ENCODE measurements at places on chromosomes 6 and 20.
A peak's percentile ranks its signal among the peaks of the same experiment; 100 is the strongest.

DNA sequence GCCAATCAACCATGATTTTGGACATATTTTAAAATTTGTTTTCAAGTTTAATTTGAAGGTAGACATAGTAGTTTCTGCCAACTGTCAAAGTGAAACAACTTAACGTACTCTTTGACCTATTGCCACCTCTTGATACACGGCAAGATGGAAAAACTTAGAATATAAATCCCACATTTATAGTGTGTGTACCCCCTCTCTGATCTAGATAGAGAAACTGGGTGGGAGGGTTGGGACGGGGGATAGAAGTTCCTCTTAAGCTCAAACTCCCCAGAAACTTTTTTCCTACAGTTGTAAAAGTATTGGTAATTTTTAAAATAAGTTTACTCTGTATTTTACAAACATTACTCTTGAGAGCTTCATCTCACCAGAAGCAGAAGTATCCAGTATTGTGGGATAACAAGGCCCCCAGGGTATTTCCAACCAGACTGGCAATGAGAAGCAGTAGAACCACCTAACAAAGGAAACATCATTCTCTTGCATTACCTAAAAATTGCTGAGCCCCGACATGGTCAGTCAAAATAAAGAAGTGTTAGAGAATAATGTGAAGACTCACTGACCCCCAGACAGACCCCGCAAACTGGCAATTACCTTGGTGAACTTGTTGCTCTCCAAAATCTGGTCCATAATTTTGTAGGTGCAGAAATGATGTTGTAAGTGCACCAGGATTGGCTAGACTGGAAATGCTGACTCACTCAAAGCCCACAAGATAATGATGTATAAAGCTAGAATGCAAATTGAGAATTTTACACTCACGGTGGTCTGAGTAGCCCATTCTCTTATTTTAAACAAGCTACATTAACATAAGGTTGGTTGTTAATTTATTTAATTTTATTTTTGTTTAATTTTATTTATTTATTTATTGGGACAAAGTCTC lies 74.7 kb upstream of the TNFAIP3 start:
- DNase-seq: no peak

DNA sequence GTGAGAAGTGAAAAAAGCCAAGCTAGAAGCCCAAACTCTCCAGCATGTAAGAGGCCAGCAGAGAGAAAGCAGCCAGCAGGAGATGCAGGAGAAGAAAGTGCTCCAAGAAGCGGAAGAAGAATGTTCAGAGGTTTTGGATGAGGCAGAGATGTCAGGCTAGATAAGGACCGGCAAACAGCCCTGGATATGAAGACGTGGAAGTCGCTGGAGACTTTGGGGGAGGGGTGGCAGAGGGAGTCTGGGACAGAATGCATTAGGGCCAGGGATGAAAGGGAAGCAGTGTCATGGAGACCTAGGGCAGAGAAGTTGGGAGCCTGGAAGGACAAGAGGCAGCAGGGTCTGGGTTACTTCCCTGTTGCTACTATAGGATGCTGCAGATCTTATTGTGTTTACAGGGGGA lies 5.3 kb upstream of the SCUBE3 start:
- DNase-seq: peak; percentile 24

DNA sequence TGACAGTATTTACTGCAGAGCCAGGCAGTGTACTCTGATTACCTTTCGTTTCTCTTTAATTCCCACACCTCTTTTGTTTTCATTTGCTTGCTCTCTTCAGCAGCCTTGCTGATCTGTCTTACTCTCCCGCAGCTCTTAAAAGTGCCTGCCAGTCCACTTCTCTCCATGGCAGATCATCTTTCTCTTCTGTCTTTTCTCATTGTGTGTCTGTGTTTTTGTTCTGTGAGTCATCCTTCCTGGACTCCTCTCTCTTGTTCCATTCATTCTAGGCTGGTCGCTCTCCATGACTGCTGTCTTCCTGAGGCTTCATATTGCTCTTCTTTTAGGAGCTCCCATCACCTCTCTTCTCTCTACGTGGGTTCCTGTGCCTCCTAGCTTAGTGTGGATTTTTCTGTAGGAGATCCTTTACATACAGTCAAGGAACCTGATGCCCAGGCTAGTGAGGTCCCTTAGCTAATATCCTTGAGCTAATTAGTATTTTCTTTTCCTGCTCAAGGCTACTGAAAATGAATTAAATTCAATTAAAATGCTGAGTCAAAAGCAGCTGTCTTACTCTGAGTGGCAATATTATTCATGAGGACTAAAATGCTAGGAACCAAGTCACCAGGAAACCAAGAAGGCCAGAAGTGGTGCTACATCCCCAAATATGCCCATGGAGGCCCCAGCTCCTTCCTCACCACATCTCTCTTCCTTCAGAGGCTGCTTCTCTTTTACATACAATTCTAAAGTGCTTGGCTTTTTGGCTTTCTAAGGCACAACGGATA lies 86.1 kb downstream of the SLX4IP start:
- peak; percentile 83 for DNase-seq

DNA sequence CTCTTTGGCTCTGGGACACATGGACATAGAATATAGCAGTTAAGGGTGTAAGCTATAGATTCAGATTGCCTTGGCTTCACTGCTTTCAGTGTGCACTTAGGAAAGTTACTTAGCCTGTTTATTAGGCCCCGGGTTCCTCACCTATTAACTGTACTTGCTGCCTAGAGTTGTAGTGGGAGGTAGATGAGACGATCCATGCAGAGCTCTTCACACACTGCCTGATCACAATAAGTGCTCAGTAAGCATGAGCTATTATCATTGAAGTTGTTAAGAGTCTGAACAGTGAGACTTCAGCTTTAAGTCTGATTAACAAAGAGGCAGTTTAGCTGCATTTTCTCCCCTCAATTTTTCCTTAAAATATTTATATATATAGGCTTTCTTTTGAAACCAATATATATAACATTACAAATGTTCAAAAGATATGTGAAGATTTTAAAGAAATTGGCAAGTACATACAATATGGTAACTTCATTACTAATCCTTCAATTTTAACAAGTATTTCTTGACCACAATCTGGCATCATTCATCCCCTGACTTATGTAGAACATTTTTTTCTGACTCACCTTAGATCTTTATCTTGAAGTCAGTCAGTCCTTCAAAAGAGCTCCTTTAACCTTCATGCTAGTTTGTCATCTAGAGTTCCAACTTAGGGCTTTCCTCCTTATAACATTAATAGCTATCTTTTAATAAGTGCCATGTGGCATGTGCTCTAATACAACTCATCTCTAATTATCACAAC lies 20.5 kb upstream of the SUPT3H start:
- peak; percentile 22 for DNase-seq

GRCh38 chr6:6712449-6713403 lies 124.2 kb downstream of the LY86 start:
- peak; percentile 89 for DNase-seq

- no peak for DNase-seq
These were observed 157.3 kb upstream of the ATXN1 start for GRCh38 chr6:16918586-16918985.

DNA sequence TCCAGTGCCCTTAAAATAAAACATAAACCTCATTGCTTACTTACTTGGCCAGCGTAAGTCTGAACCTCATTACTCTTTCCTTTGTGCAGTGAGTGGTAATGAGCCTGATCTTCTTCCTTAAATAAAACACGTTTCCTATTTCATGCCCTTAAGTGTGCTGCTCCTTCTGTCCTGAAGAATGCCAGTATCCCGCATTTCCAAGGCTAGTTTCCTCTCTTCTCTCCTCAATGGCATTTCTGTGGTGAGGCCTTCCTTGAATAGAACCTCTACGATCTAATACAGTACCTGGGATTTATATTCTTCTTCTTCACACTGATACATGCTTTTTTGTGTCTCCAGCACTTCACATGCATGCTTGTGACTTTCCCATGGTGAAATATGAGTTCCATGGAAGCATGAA lies 523.4 kb upstream of the CDH4 start:
- DNase-seq: no peak

DNA sequence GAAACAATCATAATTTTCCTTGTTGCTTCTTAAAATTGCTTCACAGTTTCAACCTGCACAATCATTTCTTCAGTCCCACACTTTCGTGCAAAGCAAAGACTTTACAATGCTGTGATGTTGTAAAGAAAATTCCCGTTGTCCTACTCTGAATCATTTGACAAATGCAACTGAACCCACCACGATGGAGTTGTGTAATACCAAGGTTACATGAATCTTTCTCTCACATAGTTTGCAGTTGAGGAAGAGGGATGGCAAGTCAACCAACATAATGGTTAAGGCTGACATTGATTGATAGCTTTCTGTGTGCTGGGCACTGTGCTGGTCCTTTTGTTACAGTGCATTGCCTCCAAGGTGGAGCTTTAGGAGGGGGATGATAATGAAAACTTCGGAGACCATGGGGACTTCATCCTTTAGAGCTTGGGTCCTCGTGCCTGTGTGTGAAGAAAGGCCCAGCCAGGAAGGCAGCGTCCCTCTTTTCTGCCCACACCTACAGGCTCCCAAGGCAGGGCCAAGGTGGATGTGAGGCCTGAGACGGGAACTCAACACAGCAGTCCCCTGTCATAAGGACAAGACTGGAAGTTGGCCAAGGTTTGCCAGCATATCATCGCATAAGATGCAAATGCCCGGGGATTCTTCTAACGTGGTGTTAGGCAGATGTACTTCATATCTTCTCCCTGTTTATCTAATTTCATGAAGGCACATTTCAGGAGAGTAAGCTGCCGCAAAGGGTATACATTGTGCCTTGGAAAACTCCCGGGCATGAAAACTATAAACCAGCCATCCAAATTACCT lies 96.9 kb downstream of the LY86 start:
- peak; percentile 65 for DNase-seq

DNA sequence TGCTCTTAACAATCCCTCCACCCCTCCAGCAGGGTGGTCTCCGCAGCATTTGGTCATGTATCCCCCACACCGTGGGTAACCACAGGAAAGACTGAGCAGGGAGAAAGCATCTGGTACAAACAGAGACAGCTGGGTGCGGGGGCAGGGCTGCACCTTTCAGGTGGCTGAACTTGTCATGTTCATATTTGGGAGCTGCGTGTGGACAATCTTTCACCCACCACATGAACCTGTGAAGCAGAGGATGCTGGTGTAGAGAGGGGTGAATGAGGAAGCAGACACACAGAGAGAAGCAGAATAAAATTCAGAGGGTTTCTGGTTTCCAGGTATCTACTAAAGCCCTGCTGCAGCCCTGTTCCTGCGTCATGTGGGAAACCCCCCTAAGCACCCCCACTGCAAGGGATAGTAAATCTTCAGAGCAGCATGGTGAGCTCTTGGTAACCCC lies 8.9 kb downstream of the GFOD1 start:
- no peak for DNase-seq

GRCh38 chr20:32238483-32239425 lies 31.1 kb downstream of the POFUT1 start:
- no peak for DNase-seq

- peak; percentile 29 for DNase-seq
These were observed 6.1 kb upstream of the RWDD1 start for GRCh38 chr6:116564921-116565872.

- DNase-seq: no peak
These were observed 39.0 kb downstream of the TPD52L1 start for GRCh38 chr6:125192610-125192930.

- DNase-seq: no peak
These were observed 72.5 kb downstream of the FAM50B start for GRCh38 chr6:3921663-3922062.

- peak; percentile 53 for DNase-seq
These were observed 93.7 kb downstream of the PROKR2 start for GRCh38 chr20:5222919-5223634.

- peak; percentile 48 for DNase-seq
These were observed 584 bp downstream of the LYRM4 start for GRCh38 chr6:5260111-5260620.

- peak; percentile 6 for DNase-seq
These were observed 39.6 kb downstream of the ESR1 start for GRCh38 chr6:151847064-151847463.

DNA sequence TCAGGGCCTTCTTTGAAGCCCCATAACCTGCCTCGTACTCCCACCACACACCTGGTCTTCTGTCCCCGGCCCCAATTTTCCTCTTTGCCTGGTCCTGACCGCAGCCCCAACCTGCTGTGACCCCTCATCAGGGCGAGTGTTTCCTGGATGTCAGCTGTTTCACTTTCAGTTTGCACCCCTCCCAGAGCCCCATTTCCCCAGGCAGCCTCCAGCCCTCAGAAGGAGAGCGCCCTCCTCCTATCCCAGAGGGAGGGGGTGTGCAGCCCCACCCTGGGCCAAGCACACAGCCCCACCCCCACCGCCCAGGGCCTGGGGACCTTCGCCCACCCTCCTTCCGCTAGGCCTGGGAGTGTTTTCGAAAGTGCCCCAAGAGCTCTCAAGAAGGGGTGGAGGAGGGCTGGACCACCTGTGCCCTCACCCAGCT lies 1.5 kb downstream of the BAK1 start:
- DNase-seq: no peak

DNA sequence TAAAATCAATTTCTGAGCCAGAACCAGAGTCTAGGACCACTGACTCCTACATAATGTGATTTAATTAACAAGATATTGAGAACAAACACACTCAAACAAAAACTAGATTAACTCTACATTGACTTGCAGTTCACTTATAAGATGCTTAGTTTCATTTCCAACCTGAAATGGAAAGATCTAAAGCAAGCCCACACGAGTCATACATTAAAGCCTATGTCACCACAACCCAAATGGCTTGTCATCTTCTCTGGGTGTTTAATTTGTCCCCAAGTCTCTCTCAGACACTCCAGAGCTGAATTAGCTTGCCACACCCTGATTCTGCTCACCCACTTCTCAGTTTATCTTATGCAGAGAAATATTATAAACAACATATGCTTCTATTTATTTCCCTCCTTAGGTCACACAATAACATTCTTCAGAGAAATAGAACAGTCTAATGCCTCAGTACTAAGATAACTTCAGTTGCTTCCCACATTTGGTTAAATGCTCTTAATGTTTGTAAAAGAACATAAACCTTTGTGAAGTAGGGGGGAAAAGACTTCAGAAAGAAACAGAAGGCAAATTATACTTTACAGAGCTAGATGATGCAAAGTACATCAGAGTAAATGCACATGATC lies 8.8 kb upstream of the FBXO30 start:
- no peak for DNase-seq

- no peak for DNase-seq
These were observed 77.6 kb upstream of the SASH1 start for GRCh38 chr6:148265054-148265453.

DNA sequence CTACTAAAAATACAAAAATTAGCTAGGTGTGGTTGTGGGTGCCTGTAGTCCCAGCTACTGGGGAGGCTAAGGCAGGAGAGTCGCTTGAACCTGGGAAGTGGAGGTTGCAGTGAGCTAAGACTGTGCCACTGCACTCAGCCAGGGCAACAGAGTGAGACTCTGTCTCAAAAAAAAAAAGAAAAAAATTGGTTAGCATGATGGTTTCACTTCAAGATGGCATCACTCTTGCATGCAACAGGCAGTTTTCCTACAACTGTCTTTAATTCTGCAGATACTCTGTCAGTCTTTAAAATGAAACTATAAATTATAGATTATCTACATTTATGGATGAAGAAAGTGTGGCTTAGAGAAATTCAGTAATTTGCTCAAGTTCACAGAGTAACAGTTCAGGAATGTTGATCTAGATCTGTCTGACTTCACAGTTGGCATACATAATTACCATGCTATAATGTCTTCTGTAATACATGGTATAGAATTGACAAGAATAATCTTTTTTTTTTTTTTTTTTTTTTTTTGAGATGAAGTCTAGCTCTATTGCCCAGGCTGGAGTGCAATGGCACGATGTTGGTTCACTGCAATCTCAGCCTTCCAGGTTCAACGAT lies 27.0 kb downstream of the ITCH start:
- peak; percentile 38 for DNase-seq

Data from fibroblast of skin of right quadriceps (primary cell).